MV-4-11 (cell line): ENCODE measurements at places on chromosomes 6 and 20.

- DNase-seq = no peak
Measured at GRCh38 chr6:144408161-144408560, 123.0 kb downstream of the UTRN start.

DNA sequence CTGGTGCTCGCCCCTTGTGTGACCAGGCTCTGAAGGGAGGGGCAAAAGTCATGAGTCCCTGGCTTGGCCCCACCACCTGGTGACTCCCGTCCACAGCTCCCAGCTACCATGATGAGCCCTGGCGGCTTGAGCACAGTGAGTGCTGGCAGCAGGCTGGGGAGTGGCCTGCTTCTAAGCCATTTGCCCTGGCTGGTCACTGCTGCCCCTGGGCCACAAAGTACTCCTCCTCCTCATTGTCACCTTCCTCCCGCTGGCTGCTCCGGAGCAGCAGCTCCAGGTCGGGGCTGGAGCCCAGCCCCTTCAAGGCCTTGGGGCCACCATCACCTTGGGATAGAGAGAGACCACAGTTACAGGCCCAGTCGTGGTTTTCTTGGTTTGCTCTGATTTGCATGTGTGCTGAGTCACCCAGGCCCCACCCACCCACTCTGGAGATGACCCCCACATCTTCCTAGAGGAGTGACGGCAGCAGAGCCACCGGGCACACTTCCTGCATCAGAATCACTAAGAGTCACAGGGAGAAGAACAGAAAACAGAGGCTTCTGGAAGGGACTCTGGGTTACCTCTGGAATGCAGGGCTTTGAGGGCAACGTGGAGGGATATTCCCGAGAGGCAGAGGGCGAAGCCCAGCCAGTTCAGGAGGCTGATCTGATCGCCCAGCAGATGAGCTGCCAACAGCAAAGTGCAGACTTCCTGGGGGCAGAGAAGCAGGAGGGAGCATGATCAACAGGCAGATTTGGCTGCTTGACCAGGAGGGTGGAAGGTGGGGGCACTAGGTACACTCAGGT lies 42.1 kb upstream of the CDH22 start:
- DNase-seq = peak; percentile 72

- DNase-seq = no peak
Measured at GRCh38 chr20:58745391-58745790, 52.8 kb downstream of the NPEPL1 start.

DNA sequence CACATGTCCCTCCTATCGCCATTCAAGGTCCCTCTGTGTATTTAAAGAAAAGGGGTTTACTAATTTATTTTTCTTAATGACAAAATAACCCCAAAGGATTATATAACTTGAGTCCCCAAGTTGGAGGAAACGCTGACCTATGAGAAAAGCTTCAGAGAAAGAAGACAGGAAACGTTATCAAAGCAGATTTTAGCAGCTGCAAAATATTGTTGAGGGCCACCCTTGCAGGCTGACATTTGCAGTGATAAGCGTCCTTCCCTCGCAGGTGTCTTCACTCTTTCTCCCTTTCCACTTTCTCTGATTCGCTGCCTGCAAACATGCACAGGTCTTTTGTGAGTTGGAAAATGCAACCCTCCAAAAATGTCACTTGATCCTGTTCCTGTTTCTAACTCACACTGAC lies 103.2 kb upstream of the RIPOR2 start:
- no peak for DNase-seq

DNA sequence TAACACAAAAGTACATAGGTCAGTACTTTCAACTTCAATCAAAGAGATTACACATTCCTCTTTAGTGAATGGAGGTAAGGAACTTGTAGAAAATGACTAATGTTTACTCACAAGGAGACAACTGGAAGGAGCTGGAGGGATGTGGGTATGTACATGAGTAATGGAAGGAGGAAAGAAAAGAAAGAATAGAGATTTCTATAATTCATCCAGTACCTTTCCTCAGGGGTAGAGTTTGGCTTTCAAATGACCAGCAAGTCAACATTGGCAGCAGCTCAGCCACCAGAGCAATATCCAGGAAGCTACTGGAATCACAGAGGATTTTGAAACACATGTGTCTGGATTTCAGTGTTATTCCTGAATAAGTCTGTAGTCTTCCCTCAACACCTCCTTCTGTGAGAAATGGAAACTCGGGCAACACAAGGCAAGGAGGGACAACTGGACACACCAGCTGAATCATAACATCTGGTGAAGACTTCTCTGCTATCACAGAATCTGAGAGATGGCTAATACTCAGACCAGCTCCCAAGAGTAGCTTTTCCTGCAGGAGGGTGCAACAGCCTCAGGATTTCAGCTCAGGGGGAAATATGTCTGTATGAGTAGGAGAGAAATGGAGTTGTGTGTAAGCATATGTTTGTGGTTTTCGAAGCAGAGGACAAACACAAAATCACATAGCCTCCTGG lies 98.8 kb downstream of the HAO1 start:
- no peak for DNase-seq

- no peak for DNase-seq
Measured at GRCh38 chr6:69866351-69866769, at the start of gene COL19A1. Gene COL19A1 (plus strand): TSS chr6:69866556. CDS start chr6:69879568, 13,012 bp downstream.

GRCh38 chr6:113439866-113440265 lies 417.3 kb upstream of the MARCKS start:
- DNase-seq = no peak

GRCh38 chr6:136846046-136846445 lies 23.7 kb downstream of the PEX7 start:
- peak; percentile 18 for DNase-seq

- no peak for DNase-seq
Measured at GRCh38 chr20:34977365-34978091, 21.9 kb downstream of the MYH7B start.

GRCh38 chr6:37285861-37286311 lies 27.9 kb upstream of the TMEM217 start:
- DNase-seq = no peak

- peak; percentile 85 for DNase-seq
Measured at GRCh38 chr20:31675828-31676608, 38.3 kb downstream of the COX4I2 start.

DNA sequence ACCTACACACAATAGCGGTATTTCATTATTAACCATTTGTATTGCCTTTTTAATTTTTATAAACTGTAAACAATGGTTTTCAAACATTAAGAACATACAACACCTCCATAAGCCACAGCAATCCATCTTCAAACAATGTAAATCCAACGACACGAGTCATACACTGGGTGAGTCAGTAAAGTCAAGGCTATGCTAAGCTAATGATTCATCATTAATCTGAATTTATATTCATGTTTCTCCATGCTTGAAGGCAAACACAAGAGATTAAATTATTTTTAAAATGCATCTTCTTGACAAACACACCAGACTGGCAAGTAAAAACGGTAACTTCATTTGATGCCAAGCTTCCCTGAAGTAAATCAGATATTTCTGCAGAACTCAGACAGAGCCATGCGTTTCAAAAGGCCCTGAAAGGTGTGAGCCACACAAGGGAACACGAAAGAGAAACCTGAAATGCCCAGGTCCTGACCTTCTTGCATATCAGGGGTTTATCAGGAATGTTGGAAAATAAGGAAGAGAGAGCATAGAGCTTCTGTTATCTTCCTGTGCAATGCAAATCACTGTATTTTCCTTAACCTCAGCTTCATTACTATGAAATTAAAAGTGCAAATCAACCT lies 162.5 kb downstream of the ALDH8A1 start:
- no peak for DNase-seq

DNA sequence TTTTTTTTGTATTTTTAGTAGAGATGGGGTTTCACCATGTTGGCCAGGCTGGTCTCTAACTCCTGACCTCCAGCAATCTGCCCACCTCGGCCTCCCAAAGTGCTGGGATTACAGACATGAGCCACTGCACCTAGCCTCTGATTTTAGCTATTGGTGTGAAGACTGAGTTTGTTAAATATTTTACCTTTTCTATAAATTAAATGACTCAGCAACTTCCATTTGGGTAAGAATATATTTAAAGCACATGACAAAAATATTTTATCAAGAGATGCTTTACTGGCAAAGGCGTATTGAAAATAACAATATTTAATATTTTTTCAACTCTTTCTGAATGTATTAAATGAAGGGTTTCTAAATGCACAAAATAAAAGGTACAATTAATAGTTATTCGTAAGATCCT lies 158.7 kb upstream of the AGPAT4 start:
- no peak for DNase-seq

DNA sequence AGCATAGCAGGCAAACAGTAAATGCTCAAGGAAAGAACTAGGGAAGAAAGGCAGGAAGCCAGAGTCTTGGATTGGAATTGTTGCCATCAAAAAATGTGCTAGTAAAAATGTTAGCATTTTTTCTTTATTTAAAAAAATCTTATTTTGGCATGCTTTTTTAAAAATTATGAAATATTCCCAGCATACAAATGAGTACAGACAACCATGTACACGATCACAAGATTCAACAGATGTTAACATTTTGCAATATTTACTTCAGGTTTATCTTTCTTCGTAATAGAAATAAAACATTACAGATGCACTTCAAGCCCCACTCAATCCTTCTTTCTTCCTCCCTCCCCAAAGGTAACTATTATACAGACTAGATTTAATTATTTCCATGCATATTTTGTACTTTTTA lies 27.4 kb upstream of the NOP56 start:
- no peak for DNase-seq

DNA sequence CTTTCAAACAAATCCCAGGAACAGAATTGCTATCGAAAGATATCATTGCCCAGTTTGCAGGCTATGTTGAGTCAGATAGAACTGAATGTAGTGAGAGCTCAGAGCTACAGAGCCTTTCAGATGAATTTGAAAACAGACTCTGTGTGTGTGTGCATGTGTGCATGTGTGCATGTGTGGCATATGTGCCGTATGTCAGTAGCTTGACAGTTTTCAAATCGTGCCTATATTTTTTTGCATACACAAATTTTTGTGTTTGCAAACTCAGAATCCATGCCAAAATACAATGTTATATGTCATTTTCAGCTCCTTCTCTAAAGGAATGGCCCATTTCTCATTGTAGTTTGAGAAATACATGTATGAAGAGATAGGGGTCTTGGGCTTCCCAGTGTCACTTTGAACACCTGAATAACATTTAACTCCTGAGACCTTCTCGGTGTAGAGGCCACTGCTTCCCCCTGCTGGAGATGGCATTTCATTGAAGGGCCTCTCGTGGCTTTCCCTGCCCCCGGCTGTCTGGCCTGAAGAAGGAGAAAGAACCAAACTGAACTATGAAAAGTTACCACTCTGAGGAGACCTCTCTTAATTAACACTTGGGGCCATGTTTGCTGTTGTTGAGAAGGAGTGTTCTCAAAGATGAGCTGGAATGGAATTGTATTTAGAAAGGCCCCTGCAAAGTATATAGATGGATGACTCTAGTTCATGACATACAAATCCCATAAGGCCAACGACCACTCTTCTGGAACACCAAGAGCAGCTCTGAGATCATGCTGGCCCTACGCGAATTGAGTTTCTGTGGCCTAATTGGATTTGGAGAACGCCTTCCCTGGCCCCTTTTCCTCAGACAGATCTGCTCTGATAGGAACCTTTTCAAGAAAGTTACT lies 58.7 kb downstream of the VAPB start:
- DNase-seq = peak; percentile 11

- DNase-seq = no peak
Measured at GRCh38 chr6:4381381-4381780, 246.0 kb upstream of the ECI2 start.

GRCh38 chr6:403659-404655 lies 12.4 kb downstream of the IRF4 start:
- no peak for DNase-seq

DNA sequence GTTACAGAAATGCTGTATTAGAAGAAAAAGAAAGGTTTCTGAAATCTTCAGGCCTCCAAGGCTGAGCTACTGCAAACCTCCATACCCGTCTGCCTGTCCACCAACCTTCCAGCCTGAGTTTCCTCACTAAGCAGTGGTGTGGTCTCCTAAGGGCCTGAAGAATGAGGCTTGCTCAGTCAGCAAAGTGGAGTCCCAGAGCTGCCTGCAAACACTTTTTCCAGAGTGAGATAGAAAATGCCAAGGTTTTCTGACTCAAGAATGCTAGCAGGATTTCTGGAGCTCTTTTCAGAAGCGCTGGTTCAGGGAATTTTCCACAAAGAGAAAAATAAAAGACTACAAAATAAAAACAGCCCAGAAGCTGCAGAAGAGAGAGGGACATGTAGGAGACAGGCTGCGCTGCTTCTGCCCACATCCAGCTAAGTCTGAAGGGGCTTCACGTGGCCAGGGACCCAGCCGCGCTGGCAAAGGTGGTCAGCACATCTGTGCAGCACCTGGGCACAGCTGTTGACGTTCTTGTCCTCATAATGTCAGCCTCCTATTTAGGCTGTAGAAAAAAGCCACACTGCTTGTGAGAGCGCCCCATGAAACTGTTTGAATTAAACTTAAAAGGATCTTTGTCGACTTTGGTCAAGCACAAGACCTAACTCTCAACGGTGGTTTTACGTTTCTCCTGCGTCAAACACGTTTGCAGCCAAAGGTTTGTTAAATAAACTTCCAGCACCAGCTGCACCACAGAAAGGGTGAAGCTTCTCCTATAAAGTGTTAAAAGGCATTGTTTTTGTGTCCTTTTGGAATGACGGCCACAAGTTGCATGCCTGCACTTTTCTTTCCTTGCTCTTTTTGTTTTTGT lies 209.0 kb downstream of the THBS2 start:
- DNase-seq = no peak

DNA sequence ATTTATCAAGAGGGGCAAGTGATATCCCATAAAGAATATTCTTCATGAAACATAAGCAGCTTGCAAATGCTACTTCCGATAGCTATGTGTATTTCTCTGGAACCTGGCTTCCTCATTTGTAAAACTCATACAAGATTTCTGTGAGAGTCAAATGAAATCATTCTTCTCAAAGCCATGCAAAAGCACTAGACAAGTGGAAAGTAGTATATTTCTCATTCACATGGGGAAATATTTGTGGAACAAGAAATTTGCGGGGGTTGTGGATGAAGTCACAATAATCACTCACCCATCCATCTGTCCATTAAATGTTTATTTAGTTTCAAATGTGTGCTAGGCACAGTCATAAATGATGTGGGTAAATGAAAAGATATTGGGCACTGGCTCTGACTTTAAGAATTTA lies 150.5 kb downstream of the IPCEF1 start:
- DNase-seq = no peak

DNA sequence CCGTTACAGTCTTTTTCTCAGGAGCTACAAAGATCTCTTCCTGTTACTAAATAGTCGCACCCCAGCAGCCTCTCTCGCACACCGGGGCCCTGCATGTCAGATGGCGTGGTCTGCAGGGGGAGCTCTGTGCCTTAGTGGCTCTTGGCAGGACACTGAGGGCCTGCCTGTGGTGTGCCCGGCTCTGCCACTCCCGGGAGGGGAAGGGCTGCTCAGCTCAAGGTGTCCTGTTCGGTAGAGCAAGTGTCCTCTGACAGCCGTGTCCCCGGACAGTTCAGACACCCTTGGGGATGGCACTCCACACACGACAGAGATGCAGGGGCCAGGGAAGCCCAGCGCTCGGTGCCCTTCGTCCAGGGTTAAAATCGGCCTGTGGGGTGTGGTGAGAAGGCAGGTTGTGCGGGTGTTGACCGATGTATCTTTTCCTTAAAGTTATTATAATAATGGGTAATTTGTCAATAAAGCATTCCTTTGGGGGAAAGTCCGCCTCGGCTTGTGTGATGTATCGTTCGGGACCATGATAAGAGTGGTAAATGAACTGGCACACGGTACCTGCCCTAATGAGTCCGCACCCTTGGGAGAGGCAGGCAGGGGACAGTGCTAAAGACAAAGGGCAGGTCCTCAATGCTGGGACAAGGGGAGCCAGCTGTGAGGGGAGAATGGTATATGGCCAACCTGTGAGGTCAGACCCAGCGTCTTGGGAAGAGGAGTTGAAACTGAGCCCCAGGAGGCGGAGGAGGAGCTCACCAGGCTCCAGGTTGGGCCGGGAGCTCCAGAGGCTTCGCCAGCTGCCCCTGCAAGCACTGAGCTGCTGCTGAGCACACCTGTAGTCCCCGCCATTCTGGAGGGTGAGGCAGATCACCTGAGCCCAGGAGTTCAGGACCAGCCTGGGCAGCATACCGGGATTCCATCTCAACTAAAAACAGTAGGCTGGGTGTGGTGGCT lies 3.6 kb upstream of the DNAJC5 start:
- no peak for DNase-seq
